IPS-NIHi11 (cell line): ENCODE measurements at places on chromosomes 4 and X.

DNA sequence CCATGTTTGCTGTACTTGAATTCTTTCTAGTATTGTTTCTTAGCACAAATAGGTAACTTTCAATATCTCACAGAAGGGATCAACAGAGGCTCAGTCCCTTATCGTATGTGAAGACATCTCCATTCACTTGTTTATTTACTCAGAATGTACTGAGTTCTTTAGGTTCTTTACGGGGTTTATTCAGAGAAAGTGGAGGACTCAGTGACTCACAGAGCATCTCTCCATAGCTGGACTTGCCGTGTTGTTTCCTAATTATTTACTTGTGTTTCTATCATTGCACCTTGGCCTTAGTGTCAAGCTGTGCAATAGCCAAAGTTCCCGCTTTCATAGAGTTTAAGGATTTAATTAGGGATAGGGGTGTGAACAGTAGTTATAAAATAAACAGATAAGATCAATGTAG is 57.1 kb downstream of the RHOH start:
- no peak for DNase-seq

DNA sequence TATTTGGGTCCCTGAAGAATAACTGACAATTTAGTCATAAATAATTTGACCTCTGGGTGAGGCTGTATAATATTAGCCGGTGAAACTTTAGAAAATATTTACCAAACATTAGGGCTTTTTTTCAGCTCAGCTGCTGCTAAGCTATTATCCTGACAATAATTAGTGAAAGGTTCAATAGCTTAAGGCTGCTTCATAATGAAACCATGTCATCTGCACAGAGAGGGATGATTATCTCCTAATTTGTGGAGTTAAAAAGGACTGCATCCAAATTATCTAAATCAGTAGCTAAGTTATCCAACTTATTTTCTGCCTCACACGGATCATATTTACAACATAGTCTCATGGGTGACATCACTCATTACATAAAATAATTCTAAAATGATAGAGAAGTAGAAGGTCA is 1249.8 kb downstream of the RAPGEF2 start:
- no peak for DNase-seq

- no peak for DNase-seq
Measured at GRCh38 chr4:19987746-19988145, 264.0 kb upstream of the SLIT2 start.

DNA sequence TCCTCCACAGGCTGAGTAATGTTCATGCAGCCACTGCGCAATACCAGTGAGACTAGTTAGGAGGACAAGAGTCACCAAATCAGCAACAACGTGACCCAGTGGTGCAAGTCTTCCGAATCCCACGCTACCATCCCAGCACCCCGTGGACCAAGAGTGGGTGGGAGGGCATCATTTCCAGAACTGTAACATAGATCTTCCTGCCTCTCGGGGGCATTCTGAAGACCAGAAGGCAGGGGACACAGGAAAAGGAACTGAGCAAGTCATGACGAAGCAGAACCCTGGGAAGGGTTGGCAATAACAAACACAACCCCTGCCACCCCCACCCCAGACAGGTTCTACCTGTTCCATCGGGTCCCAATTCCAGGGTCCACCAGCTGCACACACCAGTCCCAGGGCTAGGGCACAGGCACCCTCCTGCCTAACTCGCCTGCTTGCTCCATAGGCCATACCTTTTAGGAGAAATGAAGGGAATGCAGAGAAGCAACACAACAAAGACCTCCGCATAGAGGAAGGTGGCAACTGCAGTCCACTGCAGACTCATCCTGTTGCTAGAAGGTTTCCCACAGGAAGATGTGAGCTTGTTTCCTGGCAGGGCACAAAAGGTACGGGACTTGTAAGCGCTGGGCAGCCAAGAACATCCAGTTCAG is 1.4 kb downstream of the BCAP31 start:
- DNase-seq: no peak

- no peak for DNase-seq
Measured at GRCh38 chrX:37883196-37883595, 35.8 kb upstream of the DYNLT3 start.
